ENCODE measurements at places on chromosomes 3 and 15.

DNA sequence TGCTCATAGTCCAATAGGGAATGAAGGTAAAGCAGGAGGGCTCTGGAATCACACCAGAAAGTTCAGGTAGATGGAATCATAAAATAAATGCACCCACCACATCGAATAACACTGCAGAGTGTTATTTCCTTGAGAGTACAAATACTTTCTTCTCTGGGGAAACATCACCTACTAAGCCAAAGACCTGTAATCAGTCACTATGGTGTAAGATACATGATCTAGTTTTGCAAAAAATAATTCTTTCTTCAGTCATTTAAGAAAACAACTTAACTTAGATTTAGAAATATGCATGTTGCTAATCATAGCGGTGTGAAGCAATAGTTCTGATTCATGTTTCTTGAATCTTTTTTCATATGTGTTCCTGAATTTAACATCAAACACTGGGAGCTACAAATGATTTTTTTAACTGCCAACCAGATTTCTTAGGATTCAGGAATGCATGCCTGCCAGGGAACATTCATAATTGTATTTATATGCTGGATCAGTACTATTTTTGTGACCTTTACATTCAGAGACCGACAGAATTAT is 40.2 kb upstream of the MEIS2 start:
- DNase-seq = no peak

GRCh38 chr3:131390331-131390730 is 8.8 kb downstream of the NUDT16 start:
- DNase-seq = no peak

GRCh38 chr15:57747206-57747896 is 40.8 kb downstream of the POLR2M start:
- DNase-seq = peak; percentile 56

GRCh38 chr15:83062768-83063180 is 4.3 kb downstream of the BTBD1 start:
- no peak for DNase-seq

GRCh38 chr3:135690664-135691063 is 274.9 kb upstream of the PPP2R3A start:
- no peak for DNase-seq

DNA sequence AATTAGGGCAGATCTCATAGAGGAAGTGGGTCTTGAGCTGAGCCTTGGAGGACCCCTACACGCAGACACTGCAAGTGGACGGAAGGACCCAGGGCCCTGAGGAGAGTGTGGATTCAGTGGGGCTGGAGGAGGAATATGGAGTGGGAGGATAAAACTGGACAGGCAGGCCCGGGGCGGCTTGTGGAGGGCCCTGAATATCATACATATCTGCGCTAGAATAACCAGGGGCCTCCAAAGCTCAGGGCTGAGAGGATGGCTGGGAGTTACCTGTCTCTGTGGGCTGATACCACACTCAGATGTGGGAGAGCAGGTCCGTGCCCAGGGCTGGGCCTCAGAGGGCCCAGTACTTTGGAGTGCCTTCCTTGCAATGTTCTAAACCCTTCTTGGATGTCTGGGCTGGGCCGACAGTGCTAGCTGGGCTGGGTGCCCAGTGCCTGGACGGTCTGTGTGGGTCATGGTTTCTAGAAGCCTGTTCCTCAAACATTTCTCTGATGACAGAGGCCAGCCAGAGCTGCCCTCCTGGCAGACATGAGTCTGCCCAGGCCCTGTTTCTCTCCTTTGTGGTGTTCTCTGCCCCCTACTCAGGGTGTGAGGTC is 29.6 kb downstream of the CHRD start:
- no peak for DNase-seq

- DNase-seq = peak; percentile 35
These were observed 57.9 kb downstream of the CMSS1 start for GRCh38 chr3:99875581-99875928.

DNA sequence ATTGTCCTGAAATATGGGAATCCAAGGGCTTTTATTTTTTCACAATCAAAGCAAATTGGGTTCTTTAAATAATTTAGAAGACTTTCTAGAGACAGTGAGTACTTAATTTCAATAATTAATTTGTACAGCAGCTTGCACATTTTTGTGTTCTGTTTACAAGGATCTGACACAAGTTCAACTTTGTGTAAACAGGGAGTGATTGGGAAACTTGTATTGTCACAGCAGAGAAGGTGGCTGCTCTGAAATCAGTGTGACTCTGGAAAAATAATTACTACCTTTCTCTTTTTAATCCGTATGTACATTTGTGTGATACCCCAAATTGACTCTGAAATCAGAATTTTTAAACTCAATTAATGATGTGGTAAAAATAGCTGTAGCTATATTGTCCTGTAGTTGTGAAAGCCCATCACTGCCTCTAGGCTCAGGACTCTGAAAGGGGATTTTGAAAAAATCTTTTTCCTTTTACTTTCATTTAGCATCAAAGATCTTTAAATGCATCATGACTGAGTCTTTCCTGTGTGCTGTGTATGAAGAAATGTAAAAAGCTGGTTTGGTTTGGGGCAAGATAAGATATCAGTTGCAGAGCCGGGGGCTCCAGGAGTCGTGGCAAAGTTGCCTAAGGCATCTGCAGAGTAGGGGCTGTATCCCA is 45.1 kb downstream of the MFSD1 start:
- no peak for DNase-seq

DNA sequence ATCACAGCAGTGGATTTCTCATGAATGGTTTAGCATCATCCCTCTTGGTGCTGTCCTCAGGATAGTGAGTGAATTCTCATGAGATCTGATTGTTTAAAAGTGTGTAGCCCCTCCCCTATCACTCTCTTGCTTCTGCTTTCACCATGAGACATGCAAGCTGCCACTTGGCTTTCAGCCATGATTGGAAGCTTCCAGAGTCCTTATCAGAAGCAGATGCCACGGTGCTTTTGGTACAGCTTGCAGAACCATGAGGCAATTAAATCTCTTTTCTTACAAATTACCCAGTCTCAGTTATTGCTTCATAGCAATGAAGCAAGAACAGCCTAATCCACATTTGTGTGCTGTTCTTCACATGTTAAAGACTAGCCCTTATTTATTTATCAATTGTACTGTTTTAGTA is 495.2 kb upstream of the EPHA6 start:
- DNase-seq = no peak

DNA sequence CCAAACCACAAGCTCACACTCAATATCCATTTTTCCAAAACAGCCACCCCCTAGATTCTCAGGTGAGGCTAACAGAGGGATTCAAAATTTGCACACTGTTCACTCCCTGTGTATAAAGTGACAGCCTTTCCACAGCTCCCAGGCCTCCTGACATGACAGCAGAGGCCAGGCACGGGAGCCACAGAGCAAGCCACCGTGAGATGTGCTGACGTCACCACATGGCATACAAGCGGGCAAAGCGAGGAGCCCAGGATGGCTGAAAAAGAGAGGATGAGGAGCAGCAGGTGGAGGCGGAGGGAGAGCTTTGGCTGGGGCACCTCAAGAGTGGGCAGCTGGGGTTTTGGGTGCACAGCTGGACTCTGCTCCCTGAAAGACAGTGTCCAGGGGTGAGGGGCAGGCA is 27.1 kb downstream of the EHD4 start:
- DNase-seq = no peak

DNA sequence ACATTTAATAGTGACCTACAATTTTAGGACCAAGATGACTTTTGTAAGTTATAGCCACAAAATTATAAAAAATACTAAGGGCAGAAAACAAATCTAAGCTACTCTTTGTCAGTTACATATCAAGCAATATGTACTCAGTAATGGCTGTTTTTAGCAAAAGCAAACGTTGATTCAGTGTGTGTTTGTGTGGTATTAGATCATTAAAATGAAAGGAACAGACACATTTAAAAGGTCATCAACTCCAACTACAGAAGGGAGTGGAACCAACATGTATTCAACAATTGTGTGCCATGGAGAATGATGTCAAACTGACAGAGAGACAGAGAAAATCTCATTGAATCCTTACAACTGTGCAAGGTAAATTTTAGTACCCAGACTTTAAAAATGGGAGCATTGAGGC is 268.8 kb upstream of the STT3B start:
- DNase-seq = no peak

GRCh38 chr15:42150219-42150970 is 6.0 kb downstream of the PLA2G4F start:
- no peak for DNase-seq

DNA sequence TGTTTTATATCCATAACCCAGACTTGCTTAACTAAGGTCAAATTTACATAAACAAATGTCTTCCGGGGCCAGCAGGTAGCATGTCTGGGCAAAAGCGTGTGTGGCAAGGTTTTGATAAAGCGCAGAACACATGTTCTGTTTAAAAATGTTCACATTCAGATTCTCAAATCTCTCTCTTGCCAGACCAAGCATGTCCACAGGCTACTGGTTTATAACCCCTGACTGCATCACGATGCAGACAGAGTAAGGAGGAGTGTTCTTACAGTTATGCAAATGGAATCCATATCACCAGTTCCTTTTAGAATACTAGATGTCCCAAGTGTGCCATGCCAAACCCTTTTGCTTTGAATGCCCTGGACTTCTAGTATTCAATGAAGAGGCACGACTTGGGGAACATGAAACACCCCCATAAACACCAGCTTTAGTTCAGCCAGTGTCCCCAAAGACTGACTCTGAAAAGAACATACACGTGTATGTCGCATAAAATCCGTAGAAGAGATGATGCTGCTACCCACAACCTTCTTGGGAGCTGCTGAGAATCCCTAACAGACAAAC is 412.0 kb downstream of the CNTN4 start:
- no peak for DNase-seq

DNA sequence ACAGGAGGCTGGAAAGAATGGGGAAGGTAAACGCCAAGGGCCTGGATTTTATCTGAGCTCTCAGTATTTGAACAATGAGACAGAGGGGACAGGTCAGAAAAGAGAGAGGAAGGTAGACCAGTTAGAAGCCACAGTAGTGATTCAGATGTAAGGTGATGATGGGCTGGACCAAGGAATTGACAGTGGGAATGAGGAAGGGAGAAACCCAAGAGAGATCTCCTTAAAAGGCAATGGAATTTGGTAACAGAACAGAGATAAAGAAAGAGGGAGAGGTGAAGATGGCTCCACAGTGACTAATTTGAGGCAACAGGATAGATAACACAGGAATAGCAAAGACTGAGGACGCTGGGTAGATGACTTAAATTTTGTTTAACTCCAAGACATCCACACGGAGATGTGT is 11.4 kb upstream of the HEG1 start:
- DNase-seq = no peak

DNA sequence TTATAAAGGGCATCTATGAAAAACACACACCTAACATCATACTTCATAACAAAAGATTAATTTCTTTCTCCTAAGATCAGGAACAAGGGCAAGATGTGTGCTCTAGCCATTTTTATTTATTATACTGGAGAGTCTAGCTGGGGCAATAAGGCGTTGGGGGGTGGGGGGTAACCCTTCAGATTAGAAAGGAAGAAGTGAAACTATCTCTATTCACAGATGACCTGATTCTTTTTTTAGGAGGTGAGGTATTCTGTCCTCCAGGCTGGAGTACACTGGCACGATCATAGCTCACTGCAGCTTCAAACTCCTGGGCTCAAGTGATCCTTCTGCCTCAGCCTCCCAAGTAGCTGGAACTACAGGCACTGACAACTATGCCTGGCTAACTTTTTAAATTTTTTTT is 89.5 kb upstream of the MANF start:
- no peak for DNase-seq

DNA sequence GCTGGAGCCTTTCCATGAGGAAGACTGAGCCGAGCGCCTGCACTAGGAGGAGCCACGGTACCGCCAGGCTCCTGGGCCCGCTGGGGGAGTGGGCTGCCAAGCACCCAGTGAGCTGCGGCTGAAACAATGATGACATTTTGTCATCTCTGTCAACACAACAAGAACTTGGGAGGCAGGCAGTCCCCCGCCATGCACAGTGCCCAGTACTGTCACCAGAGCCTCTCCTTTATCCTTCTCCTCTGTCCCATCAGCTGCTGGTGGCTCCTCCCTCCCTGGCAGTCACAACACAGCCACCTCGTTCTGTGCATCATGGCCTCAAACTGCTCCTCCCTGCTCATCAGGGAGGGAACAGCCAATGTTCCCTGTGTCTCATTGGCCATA is 34.0 kb upstream of the PCSK6 start:
- DNase-seq = no peak

GRCh38 chr15:38071211-38071972 is 137.0 kb downstream of the TMCO5A start:
- DNase-seq = no peak

DNA sequence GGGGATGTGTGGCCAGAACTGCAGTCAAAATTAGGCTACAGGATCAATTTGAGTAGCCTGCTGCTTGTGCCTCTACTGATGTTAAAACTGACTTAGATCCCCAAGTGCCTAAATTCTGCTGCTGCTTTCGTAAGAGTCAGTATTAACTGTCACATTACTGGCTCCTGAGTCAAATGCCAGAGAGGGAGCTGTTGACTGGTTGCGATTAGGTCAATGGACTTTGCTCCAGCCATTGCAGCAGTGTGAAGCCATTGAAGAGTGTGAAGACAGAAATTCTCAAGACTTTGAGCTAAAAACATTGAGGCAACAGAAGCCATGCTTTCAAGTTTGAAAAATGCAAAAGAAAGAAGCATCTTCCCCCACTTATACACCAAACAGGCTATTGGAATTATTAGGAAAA is 151.1 kb upstream of the MITF start:
- no peak for DNase-seq

GRCh38 chr3:107416886-107417285 is 39.6 kb downstream of the CCDC54 start:
- no peak for DNase-seq

GRCh38 chr15:57217778-57218598 is 158.3 kb upstream of the CGNL1 start:
- DNase-seq = no peak

GRCh38 chr3:134076851-134077250 is 47.1 kb upstream of the SLCO2A1 start:
- no peak for DNase-seq

GRCh38 chr15:26073430-26074333 is 210.6 kb upstream of the ATP10A start:
- DNase-seq = no peak

GRCh38 chr3:109339714-109340648 is 2.6 kb upstream of the DPPA4 start:
- DNase-seq = no peak

GRCh38 chr3:37813403-37813802 is 48.3 kb upstream of the CTDSPL start:
- DNase-seq = no peak

GRCh38 chr3:154743418-154743817 is 313.4 kb upstream of the GPR149 start:
- DNase-seq = no peak

- DNase-seq = no peak
These were observed 100.3 kb downstream of the ZIC1 start for GRCh38 chr3:147509448-147509847.

- DNase-seq = no peak
These were observed 4.1 kb downstream of the TJP1 start for GRCh38 chr15:29818141-29818540.

DNA sequence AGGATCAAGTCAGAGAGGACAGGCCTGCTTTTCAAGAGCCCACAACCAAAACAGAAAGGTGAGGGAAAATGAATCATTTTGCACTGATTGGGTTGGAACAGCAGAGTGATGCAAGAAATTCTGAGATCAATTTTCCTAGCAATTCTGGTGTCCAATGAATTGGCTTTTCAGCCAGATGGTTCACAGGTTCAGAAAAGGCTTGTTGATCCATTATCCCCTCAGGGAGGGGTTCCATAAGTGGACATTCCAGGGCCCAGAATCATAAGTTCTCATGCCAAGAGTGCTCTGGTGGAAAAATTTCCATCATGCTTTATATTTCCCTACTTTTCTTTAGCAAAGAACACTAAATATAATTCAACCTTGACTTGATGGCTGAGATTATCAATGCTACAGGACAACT is 16.2 kb downstream of the RBP2 start:
- no peak for DNase-seq
